ENCODE measurements at places on chromosomes 16 and 17. TPM values are rescaled to one million over a fixed set of nuclear protein-coding genes. Genes with fewer than 3 reads are reported as not detected.

Gene DNAI2
- not detected for total RNA-seq

Gene HCRT
- total RNA-seq, result not detected

Gene KRT31
- total RNA-seq, result not detected

Gene ATP1B2
- 14.9 TPM for total RNA-seq

Gene PPY
- not detected for total RNA-seq

All from GM23338 (cell line).